ENCODE measurements at places on chromosomes 12 and 14. TPM values are rescaled to one million over a fixed set of nuclear protein-coding genes. Genes with fewer than 3 reads are reported as not detected.

GRCh38 chr14:69284170-69284569, 24.2 kb downstream of the GALNT16 start:
- DNase-seq, result no peak

- DNase-seq, result no peak
Observed at GRCh38 chr14:28769276-28769880, 2.8 kb downstream of the FOXG1 start.

GRCh38 chr14:69319911-69320310, 60.0 kb downstream of the GALNT16 start:
- DNase-seq, result peak; percentile 3

DNA sequence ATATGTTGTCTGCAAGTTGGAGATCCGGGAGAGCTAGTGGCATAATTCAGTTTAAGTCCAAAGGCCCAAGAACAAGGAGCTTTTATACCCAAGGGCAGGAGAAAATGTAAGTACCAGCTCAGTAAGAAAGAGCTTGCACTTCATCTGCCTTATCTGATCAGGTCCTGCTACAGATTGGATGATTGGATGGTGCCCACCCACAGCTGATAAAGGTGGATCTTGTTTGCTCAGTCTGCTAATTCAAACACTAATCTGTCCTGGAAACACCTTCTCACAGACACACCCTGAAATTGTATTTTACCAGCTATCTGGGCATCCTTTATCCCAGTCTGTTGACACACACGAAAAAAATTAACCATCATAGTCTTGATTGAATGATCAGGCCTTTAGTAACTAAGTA, 230.7 kb upstream of the SLC16A7 start:
- no peak for DNase-seq

Gene GYS2
- total RNA-seq, result not detected

Gene NGB
- total RNA-seq, result 0.33 TPM

Gene LRTM2
- 0.66 TPM for total RNA-seq
